ENCODE measurements at places on chromosomes 1 and 21. TPM values are rescaled to one million over a fixed set of nuclear protein-coding genes. Genes with fewer than 3 reads are reported as not detected.

DNA sequence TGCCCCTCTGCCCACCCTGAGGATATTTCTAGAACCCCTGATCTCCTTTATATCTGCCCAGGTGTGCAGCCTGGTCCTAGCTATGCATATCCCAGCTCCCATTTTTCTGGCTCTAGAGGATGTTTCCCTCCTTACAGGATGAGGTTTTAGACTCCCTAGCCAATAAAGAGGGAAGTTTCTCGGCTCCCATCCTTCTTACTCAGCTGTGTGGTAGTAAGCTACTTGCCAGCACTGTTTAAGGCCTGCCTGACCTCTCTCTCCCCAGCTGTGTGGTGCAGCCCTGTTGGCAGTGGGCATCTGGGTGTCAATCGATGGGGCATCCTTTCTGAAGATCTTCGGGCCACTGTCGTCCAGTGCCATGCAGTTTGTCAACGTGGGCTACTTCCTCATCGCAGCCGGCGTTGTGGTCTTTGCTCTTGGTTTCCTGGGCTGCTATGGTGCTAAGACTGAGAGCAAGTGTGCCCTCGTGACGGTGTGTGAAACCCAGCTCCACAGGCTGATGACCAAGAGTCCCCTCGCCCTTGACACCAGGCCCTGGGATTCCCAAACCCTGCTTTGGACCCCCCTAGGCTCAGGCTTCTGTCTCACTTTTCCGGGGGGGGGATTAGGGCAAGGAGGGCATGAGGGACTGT is 7.8 kb upstream of the P3R3URF start:
- DNase-seq = no peak

The CELF3 gene
- 0.30 TPM for polyA plus RNA-seq

DNA sequence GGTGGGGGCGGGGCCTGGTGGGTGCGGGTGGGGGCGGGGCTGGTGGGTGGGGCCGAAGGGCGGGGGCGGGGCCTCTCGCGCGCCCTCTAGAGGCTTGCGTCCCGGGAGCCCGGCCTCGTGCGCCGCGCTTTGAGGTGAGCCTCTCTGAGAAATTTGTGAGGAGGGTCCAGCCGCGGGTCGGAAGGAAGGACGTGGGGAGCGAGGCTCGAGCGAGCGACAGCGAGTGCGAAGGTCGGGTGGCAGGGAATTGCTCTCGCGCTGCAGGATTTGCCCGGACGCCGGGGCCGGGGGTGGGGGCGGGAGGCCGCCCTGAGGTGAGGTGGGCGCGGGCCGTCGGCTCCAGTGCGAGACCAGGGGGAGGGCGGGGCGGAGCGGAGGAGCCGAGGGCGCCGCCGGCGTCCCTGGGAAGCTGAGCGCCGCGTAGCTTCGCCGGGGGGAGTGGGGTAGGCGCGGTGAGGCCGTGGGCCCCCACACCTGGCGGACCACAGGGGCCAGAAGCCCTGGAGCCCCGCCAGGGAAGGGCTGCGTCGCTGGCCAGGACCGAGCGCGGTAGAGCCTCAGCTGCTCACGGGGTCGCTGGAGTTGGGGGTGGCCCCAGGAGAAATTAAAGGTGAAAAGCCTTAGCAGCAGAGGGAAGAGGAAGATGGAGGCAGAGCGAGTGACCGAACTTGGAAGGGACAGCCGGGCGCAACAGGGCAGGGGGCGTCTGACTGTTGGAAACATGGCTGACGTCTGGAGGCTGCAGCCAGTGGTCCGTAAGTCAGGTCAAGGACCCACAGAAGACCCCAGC is 754 bp upstream of the LSS start:
- no peak for DNase-seq

GRCh38 chr1:232280910-232281309 is 349.0 kb downstream of the SIPA1L2 start:
- no peak for DNase-seq

- no peak for DNase-seq
Observed at GRCh38 chr1:109191377-109191776, 22.3 kb upstream of the SARS1 start.

The CSF1 gene
- 8.1 TPM for polyA plus RNA-seq

- no peak for DNase-seq
Observed at GRCh38 chr1:16122916-16123315, 33.0 kb downstream of the EPHA2 start.
